OCI-LY7 (cell line): ENCODE measurements at places on chromosomes 5 and 9. TPM values are rescaled to one million over a fixed set of nuclear protein-coding genes. Genes with fewer than 3 reads are reported as not detected.

Gene WDR41
- 80.2 and 92.0 TPM in 2 replicates for total RNA-seq

Gene PKD2L2
- total RNA-seq = not detected in 2 replicates

Gene PLAC8L1
- 1.7 and 2.1 TPM in 2 replicates for total RNA-seq

- DNase-seq = no peak
Observed at GRCh38 chr5:100853582-100853981, 49.5 kb downstream of the ST8SIA4 start.

DNA sequence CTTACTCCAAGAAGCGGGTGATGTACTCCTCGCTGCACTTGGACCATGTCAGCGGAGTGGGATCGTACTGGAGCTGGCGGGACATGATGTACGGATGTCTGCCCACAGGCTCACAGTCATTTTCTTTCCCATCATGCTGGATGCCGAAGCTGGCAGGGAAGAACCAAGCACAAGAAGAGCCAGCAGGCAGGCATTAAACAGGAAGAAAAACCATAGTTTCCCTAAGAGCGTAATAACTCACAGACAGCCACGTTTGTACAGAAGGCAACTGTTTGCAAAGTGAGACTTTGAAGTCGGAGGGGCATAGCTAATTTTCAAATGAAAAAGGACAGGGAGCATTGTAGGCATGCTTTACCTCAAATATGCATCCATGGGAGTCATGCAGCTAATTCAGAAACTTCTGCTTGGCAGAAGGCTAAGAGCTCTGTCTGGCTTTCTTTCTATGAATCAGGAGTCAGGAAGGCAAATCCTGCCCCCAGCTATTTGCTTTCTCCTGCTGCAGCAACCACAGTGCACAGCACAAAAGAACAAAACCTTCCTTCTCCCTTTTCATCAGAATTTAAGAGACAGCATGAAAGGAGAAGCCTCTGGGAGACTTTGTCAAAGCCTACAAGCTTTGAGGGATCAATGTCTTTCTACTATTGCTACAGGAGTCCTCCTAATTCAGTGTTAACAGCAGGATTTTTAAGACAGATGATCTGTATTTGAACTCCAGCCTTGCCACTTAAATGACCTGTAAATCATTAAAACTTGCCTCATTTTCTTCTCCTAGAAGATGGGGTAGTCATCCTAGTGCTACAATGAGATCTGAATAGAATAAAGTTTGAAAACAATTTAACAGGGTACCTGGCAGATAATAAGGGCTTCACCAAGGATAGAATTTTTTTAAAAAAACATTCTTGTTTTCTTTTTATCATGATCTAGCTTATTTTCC is 209.1 kb downstream of the TARS1 start:
- no peak for DNase-seq

DNA sequence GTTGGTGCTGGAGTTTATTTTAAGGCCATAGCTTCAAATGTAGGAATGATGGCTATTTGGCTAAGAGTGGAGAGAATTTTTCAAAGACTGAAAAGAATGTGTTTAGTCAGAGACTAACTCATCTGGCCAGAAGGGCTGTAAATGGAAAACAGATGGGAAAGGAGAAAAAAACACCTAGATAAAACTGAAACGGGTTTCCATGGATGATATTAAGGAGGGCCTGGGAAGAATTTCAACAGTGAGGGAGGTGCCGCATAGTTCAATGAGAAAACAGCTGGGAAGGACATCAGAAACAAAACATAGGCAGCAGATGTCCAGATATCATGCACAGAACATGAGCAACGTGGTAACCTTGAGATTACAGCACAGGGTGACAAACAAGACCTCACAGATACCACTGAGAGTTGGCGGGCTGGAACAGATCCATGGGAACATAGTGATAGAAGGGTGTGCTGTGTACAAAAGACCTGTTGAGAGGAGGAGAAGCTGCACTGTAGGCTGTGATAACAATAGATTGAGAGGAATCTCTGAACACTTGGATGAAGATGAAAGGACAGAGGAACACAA is 31.2 kb upstream of the RAD23B start:
- no peak for DNase-seq

DNA sequence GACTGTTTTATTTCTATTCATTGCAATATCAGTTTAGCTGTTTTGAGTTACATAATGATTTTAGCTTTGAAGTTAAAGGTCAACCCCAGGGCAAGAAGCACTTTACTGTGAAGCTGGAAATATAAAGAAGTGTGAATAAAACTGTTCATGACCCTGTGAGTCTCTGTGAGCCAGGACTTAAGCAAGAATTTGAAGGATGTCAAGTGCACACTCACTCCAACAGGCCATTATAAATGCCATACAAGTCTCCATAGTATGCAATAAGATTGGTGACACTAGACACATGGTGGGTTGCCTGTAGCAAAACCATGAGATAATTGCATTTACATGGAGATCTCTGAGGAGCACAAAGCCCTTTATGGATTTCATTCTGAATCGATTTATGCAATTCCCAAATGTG is 318.7 kb upstream of the ITGA1 start:
- no peak for DNase-seq

- DNase-seq = no peak
Observed at GRCh38 chr5:97388794-97389193, 205.7 kb upstream of the RIOK2 start.

GRCh38 chr5:180865981-180866695 is 5.1 kb upstream of the ZFP62 start:
- no peak for DNase-seq

GRCh38 chr9:6498982-6499381 is 86.0 kb downstream of the UHRF2 start:
- no peak for DNase-seq

DNA sequence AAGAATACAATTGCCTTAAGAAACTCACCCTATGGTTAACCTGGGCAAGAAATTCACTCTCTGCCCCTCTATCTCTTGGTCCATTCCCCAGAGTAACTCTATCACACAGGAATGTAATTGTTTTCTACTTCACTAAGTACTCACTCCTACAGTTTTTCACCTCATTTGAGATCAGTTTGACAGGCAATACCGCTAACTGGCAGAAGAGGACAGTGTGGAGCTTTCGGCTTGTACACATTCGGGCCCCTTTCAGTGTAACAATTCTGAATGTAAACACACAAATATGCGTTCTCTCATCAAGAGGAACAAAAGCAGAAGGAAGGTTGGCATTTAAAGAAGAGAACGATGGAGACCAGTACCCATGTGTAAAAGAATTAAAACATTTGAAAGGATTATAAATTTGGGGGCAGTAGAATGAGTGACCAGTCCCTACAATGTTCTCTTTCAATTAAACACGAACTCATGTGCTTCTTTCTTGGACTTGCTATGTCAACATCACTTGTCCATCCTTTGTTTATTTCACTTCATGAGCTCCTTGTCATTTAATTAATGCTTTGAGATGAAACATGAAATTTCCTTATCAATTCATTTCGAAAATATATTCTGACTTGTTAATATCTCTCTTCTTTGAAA is 188.5 kb upstream of the GRAMD2B start:
- DNase-seq = peak; percentile 15
